ENCODE measurements at places on chromosomes 6 and 20.
A peak's percentile ranks its signal among the peaks of the same experiment; 100 is the strongest.

GRCh38 chr6:132866762-132867449, 52.5 kb downstream of the RPS12 start:
- DNase-seq = no peak

DNA sequence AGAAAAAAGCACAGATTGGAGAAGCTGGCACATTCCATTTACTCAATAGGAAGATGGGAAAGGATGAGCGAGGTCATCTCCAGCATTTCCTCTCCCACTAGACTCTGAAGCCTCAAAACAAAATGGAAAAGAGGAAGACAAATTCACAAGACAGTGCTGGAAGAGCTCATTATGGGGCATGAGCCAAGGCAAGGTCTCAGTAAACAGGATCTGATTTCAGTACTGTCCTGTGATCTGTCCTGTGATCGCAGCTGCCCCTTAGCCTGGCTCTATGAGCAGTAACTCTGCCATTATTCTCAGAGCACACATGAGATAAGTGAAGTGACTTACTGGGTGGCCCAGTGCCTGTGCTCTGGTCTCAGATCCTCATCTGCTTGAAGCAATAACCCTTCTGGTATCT, 68.1 kb upstream of the SLC4A11 start:
- DNase-seq = no peak

- no peak for DNase-seq
Measured at GRCh38 chr6:21321531-21321930, 272.0 kb upstream of the SOX4 start.

- DNase-seq = no peak
Measured at GRCh38 chr6:43433148-43433547, 5.8 kb downstream of the ABCC10 start.

DNA sequence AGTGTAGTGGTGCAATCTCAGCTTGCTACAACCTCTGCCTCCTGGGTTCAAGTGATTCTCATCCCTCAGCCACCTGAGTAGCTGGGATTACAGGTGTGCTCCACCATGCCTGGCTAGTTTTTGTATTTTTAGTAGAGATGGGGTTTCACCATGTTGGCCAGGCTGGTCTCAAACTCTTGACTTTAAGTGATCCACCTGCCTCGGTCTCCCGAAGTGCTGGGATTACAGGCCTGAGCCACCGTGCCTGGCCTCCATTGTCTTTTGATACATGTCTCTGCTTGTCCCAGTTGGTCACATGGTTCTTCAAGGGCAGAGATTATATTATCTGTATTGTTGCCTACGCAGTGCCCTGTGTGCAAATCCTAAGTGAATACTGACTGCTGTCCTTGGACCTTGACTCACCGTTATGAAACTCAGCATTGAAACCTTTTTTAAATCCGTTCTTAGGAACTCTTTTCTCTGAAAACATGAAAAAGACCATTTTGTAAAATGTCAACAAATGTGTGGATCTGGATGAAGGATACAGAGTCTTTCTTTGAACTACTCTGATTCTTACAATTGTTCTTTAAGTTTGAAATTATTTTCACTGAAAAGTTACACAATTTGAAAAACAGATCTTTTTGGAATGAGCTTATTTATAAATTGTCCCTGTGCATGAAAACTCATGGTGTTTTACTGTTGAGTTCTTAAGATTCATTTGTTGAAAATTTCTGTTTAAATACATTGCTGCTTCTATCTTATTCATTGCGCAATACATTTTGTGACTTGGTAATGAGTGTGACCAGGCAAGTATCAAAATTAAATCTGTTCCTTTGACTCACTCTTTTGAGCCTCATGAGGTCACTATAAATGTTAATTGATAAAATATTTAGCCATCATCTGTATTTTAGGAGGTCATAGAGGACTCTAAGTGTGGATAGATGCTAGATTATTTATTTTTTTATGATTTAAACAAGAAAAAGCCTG, 293.5 kb downstream of the UTRN start:
- DNase-seq = no peak

- no peak for DNase-seq
Measured at GRCh38 chr6:11702500-11703130, 76.0 kb downstream of the ADTRP start.

DNA sequence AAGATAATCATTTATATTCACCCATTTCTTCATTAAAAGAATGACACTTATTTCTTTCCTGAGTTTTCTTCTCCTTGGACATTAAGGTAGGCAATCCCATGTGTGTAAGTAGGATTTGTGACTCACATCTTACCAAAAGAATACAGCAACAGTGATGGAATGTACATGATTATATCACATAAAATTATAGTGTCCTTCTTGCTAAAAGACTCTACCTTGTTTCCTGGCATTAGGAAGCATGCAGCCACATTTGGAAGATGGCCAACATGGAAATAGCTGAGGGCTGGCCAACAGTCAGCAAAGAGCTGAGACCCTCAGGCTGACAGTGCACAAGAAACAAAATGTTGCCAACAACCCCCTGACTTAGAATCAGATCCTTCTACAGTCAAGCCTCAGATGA, 327.9 kb upstream of the MARCKS start:
- DNase-seq = no peak

DNA sequence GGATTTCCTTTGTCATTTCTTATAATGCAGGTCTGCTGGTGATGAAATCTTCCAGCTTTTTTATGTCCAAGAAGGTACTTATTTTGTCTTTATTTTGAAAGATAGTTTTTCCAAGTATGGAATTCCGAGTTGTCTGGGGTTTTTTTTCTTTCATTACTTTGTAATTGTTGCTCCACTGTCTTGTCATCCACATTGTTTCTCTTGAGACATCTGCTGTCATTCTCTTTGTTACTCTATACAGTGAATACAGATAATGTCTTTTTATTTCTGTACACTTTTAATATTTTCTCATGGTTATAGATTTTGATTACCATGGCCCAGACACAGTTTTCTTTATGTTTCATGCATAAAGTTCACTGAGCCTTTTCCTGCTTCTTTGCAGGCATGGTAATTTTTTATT, 133.1 kb downstream of the SYCP2 start:
- no peak for DNase-seq

DNA sequence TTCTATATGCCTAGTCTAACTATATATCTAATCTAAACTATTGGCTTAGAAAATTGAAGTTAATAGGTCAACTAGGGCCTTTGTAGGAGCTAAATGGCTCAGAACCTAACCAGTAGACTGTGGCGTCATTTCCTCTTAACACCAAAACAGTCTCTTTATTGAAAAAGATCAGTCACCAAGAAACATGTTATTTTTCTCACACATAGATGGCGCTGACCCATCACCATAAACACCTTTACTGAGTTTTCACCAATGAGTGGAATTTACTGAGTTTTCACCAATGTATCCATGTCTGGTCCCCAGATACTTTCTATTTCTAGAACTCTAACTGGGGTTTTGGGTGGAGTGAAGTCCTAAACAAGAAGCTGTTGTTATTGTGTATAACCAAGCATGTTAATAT, 636.0 kb downstream of the BCKDHB start:
- no peak for DNase-seq

GRCh38 chr6:129320892-129321291, 389.1 kb downstream of the ARHGAP18 start:
- DNase-seq = no peak

DNA sequence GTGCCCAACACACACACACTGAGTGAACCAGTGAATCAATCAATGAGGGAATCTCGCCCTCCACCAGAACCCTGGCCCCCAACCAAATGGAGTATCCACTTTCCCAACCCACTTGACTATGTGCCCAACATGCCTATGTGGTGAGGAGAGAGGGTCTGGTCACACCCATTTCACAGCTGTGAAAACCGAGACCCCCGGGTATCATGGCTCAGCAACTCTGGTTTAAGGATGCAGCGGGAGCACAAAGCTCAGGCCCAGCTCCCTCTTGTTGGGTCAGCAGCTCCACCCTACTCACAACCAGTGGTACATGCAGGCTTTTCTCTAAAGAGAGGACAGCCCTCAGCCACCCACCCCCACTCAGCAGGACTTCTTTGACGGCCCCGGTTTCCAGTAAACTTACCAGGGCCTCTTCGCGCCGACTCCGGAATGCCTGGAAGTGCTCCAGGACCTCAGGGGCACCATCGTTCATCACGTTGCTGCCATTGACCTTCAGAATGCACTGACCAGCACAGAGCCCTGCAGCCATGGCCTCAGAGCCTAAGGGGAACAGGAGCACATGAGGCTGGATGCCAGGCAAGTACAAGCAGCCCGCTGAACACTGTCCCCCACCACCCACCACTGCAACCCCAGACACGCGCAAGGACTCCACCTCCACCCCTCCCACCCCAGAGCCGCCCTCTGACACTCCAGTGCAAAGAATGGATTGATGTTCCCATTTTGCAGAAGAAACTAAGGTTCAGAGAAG, 174.7 kb downstream of the PREX1 start:
- no peak for DNase-seq

GRCh38 chr20:45987108-45987780, 15.2 kb upstream of the ZNF335 start:
- peak; percentile 85 for DNase-seq

- DNase-seq = no peak
Measured at GRCh38 chr6:169974663-169975062, 223.2 kb downstream of the ERMARD start.

GRCh38 chr6:49556429-49556837, 6.0 kb downstream of the C6orf141 start:
- DNase-seq = no peak

GRCh38 chr6:149317644-149318571, at the start of gene TAB2:
Gene TAB2, plus strand, starts transcription at chr6:149317712. Its CDS starts 52,286 bp downstream, at chr6:149369998.
- DNase-seq = peak; percentile 82

DNA sequence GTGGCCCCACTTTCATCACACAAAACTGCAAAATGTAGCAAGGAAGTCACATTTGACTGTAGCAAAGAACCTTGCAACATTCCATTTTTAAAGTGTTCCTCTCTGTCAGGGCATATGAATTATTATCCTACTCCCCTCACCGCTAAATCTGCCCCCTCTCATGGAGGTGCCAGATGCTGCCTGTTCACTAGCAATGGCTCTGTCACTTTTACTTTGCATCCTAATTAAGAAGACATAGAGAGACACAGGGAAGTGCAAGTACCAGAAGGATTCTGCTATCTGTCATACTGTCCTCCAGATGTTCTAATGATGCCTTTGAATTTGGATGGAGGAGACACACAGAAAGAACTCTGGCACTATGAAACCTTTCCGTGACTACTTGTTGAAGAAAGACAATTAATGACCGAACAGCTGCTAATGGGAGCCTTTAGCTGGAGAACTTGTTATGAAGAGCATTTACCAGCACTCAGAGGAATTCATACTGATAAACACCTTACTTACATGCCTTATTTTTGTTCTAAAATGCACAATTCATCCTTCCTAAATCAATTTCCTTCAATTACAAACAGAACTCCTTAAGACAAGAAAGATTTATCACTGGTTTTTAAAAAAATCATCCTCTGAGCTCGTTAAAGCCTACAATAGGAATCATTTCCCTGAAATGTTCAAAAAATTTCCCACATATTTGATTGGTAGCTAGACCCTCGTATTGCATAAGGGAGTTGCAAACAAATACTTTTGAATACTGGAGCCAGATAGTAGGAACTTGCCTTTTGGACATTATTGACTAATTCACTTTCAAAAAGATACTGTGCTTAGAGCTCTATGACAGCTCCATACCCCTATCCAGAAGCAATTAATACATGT, 292.6 kb downstream of the UBE3D start:
- DNase-seq = no peak

DNA sequence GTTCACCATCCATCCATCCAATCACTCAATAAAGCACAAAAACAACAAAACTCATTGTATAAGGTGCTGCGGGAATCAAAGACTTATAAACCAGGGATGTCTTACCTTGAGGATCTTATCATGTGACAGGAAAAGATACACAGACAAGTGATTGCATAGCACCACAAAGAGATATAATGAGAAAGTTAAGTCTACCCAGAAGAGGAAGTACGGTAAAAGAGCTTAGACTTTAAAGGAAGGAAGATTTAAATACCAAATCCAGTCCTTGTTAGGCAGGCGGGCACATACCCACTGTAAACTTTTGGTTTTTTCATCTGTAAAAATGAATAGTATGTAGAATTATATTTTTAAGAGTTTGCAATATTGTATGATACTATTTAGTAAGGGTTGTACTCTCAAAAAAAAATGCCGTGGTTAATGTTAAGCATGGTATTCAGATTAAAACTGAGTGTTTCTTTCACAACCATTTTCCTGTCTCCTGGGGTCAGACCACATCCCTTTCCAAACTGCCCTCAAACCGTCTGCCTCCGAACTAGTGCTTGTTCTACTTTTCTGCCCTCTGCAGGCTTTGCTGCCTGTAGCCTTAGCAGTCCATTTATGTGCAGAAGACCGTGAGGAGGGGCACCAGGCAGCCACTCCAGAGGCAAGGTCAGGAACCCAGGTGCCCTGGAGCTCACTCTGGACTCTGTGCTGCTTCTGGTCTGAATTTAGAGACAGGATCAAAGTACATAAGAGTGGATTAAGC, 179.5 kb upstream of the SYNDIG1 start:
- DNase-seq = no peak

GRCh38 chr6:109791301-109791700, 100.2 kb downstream of the FIG4 start:
- DNase-seq = no peak

DNA sequence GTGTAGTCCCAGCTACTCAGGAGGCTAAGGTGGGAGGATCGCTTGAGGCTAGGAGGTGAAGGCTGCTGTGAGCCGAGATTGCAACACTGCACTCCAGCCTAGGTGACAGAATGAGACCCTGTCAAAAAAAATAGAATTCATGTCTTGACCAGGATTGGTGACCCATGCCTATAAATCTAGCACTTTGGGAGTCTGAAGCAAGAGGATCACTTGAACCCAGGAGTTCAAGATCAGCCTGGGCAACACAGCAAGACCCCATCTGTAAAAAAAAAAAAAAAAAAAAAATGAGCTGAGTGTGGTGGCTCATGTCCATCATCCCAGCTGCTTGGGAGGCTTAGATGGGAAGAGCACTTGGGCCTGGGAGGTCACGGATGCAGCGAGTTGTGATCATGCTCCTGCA, 34.3 kb downstream of the GINM1 start:
- no peak for DNase-seq

DNA sequence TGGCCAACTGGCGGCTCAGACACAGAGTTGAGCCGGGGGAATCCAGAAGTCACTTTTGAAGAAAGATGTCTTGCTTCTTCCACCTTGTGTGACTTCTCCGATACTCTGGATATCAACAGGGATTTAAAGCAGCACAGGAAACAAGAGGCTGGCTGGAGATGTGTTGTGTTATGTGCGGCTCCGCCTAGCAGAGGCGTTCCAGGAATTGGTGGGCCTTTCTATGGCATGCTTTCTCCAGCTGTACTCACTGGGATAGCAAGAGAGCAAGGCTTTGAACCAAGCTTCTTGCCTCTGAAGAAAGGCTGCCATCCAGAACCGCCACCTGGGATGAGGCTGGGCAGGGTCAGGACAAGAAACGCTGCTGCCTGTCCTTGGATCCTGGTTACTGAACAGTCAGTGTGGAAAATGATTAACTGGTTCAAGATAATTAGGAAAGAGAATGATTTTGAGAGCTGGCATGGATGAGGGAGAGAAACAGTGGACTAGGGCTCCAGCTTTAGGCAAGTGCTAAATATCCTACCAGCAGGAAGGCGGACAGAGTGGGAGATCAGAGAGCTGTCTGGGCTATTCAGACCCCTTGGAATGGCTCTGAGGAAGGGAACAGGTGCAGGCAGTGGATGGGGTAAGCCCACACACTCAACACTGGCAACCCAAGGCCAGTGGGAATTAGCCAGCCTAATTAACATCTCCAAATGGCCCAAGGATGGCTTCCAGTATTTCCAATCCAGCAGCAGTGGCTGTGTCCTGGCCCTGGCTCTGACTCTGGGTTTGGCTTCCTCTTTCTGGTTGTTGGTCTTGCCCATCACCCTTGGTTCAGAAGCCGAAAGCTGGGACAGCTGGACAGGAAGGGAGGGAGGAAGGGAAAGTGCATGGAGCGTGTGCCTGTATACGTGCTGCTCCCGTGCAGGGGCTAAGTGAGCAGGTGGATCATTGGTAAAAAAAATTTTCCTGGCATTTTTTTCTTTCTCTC, 31.9 kb downstream of the INSM1 start:
- no peak for DNase-seq

Measured in CD4-positive, alpha-beta T cell (primary cell).